Activated CD8-positive, alpha-beta memory T cell treated with anti-CD3 and anti-CD28 coated beads, Interleukin-2, amount 50 U/mL, for 48 hours (primary cell): ENCODE measurements at places on chromosomes 3 and 15.

DNA sequence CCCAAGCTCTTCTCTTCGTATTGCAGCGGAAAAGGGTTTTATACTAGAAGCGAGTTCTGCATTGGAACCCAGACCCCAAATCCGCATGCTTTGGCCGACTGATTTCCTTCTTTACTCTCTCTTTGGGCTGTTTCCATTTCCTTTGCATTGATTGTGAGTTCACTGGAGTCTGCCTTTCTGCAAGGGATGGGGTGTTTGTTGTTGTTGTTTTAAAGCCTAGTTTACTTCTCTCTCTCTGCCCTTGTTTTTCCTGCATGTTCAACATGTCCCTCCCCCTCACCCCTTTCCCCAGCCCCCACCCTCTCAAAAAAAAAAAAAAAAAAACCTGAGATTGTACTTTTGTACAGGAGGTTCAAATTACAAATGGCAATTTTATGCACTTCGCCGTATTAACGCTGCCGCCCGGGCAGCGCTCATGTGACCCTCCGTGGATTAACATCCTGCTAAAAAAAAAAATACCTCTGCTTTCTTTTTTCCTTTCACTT lies 2.2 kb downstream of the NR2F2 start:
- no peak for DNase-seq

GRCh38 chr15:101615986-101616848 lies 36.0 kb downstream of the TM2D3 start:
- no peak for DNase-seq

- no peak for DNase-seq
These were observed 43.5 kb downstream of the IFT57 start for GRCh38 chr3:108178676-108179075.

DNA sequence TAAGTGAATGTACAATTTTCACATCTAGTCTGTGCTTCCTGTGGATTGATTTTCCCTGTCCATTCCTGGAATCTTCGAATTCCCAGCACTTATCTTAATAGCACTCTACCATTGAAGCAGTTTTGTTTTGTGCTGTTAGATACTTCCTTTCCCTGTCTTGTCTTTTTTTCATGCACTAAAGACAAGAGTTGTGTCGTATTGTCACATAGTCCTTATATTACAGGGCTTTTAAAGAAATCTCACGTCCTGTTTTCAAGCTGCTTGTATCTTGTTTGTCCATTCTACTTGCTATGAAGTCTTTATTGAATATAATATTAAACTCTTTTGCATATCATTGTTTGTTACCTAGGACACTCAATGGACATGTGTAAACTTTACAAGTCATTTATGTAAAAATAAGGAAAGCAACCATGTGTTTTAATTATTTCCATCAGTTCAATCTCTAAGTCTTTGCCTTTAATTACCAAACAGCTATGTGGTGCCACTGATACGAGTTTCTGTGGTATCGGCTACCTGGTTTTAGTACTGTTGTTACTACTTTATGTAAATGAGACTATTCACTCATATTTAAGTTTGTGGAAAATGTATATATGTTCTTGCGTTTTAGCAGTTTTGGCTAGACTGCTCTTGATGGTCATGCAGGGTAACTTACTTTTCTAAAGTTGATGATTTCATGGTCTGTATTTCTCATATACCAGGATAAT lies 10.3 kb downstream of the PIK3CA start:
- no peak for DNase-seq

DNA sequence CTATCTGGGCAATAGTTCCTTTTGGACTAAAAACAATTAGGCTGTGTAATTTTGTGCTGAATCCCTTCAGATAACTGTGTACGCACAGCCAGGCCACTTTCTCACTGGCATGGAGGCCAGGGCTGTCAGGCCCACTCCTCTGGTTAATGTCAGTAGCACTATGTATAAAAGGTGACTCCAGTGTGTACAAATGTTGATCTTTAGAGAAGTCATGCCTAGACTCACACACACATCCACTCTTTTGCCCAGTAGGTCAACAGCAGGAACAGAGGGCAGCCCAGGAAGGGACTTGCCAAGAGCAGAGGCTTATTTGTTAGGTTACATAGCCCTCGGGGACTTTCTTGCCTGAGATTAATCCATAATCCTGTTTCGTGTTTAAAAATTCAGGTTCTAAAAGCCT lies 416.6 kb upstream of the WNT5A start:
- DNase-seq = no peak

- no peak for DNase-seq
These were observed 38.3 kb downstream of the CNTN6 start for GRCh38 chr3:1131166-1131565.

DNA sequence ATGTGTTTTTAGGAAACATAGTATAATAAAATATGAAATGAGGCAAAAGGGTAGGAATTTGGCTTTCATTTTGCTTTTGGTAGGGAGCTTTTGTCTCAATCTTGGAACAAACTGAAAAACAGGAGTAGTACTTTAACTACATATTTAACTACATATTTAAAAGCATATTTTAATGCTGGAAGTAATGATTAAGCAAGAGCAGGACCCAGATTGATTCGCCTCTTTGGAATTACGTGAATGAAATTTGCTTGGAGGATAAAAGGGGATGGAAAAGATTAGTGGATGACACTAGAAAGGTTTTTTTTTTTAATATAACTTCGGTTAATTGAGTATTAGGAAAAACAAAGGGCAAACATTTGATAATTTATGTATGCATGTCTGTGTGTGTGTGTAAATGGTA lies 11.2 kb upstream of the TMEM212 start:
- DNase-seq = no peak

DNA sequence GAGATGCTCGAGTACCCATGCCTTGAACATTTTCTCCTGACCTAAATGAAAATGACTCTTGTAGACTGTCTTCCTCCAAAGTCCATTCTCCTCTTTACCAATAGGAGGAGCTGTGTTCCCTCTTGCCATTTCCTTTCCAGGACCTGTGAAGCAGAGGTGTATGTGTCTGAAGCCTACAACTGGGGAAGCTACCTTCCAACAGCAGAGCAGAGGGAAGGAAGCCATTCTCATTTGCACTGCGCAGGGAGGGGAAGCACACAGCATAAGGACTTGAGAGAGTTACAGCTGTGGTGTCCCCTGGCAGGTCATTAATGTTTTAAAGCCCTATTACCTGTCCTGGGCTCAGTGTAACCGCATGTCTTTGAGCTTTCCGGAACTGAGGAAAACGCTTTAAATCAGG lies 38.7 kb downstream of the HSPBAP1 start:
- no peak for DNase-seq

DNA sequence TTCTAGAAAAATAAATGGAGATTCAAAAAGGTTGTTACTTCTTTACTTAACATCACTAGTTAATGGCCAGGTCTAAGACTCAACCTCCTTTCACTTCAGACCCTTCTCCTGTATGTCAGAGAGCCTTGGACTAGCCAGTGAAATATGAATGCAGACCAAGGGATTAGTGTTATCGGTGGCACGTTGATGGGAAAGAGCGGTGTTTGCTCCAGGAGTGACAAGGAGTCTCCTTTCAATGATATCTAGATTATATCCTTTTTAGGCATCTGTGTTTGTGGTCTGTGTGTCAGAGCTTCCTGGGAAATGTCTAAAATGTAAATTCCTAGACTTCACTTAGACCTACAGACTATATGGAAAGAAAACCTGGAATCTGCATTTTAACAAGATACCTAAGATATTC lies 658.0 kb upstream of the KCNMB2 start:
- DNase-seq = no peak

DNA sequence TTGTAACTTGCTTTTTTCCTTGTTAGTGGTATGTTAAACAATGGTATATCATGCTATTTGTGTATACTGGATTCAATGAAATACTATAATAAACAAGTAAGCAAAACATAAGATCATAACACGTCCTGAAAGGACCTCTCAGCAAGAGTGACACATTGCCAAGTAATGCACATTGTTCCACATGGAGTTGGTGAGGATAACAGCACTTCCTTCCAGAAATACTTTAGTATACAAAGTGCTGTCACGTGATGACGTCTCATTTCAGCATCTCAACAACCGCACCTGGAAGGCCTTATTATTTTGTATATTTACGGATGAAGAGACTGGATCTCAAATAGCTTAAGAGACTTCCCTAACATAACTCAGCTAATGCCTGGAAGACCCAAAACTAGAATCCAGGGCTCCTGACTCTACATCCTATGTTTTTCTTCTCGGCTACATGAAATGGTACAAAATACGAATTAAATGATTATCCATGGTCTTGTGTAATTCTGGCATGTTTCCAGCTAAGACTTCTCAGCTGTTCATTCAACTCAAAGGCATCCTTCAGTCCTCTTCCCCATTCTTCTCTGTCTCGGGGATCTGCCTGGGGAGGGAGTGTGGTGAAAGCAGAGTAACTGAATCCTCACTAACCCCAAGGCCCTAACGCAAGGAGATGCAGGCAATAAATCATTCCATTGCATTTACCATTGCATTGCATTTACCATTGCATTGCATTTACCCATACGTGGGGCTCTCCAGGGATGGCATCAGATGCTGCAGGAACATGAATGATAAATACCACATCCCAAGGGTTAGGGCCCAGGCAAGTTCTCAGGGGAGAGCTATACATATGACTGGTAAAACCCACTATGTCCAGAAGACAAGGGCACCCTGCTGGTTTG lies 79.2 kb downstream of the LIPC start:
- no peak for DNase-seq

DNA sequence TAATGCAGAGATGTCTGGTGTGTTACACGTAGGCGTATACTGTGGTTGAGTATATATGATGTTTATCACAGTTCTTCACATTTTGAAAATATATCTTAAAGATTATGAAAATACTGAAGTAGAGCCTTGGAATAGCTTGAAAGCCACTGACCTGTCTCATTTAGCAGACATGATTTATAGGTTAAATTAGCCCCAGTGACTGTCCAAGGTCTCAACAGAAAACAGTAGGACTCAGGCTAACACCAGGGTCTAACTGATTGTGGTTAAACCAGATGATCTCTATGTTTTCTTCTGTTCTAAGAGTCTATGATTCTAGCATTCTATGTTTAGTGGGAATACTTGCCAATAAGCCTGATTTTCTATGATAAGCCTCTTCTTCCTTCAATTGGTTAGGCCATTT lies 166.4 kb upstream of the NR2E3 start:
- no peak for DNase-seq

DNA sequence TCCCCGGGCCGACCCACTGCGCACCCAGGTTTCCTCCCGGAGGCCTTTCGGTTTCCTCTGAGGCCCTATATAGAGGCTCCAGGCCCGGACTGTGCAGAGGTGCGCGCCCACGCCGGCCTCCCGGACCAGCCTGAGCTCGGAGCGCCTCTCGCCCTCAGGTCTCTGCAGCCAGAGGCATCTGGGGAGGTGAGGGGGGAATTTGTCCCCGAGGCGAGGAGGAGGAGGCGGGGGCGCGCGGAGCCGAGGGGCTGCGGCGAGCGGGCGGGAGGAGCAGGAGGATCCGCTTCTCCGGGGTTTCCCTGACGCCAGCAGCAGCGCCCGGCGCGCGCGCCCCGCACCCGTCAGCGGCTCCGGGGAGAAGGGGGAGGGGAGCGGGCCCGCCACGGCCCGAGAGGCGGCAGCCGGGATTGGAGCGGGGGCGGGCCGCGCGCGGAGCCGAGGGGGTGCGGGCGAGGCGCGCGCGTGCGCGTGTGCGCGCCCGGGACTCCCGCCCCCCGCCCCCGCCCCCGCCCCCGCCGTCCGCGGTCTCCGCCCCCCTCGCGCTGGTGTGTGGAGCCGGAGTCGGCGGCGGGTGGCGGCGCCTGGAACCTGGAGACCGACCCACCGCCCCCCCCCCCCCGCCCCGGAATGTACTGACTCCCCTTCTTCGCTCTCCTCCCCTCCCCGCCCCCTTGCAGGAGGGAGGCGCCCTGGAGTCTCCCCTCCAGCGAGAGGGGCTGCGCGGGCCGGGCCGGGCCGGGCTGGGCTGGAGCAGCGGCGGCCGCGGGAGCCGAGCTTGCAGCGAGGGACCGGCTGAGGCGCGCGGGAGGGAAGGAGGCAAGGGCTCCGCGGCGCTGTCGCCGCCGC lies at the start of gene NEO1:
Gene NEO1, plus strand, starts transcription at position 657 of the 846 bp plus-strand sequence. CDS start 213 bp downstream, outside the sequence.
- peak; percentile 84 for DNase-seq
